ENCODE measurements at places on chromosomes 6 and 20.

DNA sequence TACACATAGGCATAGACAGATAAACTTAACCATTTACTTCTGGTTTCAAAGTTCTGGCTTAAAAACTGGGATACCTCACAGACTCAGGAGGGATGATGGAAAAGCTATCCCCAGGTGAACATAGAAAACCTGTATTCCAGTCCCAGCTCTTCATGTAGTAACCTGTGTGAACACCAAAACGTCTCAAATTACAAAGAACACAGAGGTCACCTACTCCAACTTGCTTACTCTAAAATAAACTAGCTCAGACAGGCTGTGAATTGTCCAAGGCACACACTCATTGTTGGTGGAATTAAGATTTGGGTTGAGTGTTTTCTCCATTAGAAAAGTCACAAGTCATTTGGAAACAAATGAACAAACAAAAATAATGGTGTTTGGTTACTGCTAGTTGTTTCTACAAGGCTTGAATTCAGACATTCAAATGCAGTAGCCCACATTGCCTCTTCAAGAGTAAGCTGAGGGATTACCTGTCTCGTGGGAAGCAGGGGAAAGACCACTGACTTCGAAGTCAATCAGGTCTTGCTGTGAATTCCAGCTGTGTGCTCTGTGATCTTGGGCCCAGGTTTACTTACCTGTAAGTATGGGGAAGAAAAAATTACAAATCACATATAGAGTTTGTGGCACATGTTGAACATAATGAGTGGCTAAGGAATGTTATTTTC, 48.2 kb upstream of the LRRC1 start:
- DNase-seq: no peak

DNA sequence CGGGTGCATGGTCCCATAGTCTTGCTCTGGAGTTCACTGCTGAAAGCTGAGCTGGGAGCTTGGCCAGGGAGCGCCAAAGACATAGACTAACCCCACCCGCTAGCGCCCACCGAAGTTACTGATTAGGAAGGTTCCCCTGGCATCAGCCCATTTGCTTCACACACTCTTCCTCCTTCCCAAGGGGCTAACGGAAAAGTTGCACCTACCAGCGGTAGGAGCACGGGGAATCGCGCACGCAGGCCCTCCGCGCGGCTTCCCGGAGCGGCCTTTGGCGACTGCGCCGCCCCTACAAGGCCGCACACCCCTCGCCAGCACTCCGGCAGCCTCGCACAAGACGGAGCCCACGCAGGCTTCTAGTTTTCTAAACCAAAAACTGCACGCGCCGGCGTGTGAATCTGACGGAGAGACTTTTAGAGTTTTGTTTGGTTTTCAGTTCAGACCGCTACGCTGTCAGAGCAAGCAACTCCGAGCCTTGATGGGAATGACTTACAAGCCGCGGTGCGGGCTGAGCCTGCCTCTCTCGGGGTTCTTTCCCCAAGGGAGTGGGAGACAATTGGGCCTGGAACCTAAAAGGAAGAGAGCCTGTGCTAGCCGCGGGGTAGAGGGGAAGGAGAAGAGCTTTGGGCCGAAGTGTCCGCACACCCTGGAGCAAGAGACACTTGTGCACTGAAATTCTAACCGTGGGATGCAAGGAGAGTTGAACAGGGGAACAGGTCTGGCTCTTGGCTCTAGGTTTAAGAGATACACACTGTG, 891 bp upstream of the POU3F2 start:
- no peak for DNase-seq

GRCh38 chr6:159110013-159110412, 59.2 kb upstream of the FNDC1 start:
- DNase-seq: no peak

DNA sequence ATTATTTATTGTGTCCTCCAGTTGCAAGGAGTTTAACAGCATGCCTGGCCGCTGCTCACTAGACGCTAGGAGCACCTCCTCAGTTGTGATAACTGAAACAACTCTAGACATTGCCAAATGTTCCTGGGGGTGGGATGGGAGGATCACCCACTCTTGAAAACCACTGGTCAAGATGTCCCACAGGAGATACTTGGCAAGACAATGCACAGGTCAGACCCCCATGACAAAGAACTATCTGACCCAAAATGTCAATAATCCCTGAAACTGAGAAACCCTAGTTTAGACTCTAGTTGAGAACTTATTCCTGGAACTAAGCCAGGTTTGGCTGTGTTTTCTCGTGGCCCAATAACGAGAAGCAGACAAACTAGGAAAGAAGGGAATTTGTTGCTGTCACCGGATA, 9.5 kb upstream of the FKBPL start:
- no peak for DNase-seq

GRCh38 chr6:163698086-163698485, 283.6 kb downstream of the QKI start:
- no peak for DNase-seq

- DNase-seq: no peak
Measured at GRCh38 chr6:119586250-119586882, 236.8 kb upstream of the MAN1A1 start.

DNA sequence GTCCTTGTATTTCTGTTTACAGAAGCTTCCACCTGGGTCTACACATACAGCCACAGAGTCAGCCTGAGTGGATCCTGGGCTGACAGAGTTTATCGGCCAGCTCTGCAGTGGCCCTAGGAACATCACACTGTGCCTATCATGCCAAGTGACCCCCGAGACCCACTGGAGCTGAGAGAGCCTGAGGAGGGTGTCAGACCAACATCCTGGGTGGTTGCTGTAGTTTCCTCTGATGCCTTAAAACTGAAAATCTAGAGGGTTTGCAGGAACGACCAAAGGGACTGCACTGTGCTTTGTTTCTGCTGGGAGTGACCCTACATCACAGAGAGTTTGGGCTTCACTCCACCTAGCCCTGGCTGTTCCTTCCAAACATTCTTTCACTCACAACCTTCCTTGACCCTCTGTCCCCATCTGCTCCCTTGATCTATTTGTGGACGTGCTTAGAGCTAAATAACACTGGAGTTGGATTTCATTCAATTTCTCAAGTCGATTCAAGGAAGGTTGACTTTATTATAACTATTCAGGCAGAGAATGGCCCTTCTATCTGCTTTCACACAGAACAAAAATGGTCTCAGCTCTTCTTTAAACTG, 18.1 kb downstream of the MYLK4 start:
- DNase-seq: no peak

- peak; percentile 70 for DNase-seq
Measured at GRCh38 chr6:26240157-26241032, 124.6 kb upstream of the BTN3A2 start.

DNA sequence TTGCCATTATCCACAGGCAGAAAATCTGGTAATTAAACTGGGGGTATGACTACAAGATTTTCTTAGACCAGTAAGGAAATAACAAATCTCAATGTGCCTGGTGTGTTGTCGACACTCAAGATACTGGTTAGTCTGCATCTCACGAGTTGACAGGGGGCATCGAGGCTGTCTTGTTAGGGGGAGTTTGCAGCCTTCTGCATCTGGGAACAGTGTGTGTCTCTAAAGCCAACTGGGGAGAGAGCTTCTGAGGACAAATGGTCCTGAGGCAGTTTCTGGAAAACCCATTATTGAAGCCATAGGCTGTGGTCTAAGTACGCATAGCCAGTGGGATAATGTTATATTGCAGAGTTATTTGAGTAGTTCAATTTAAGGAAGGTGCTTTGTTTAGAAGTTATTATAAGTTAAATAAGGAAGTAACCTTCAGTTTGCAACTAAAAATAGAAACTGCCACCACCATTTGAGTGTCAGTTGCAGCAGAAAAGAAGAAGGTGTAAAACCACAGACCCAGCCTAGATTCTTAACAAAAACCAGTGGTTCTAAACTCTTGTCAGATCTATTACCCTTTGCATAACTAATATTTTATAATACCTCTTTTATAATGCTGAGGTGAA, 15.4 kb upstream of the MAPK13 start:
- peak; percentile 38 for DNase-seq

DNA sequence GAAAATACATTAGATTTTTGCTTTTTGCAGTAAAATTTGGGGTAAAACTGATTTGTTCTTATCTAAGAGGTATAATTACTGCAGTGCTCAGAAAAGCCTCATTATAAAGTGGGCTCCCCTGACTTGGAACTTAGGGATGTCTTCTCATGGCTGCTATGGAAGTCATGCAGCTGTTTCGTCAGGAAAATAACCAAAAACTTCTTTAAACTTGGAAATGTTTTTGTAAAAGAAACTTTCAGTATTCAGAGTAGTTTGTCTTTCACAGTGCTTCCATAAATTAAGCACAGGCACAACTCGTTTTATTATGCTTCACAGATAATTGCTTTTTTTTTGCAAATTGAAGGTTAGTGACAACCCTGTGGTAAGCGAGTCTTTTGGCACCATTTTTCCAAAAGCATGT, 6.8 kb downstream of the MAPK14 start:
- DNase-seq: no peak

- DNase-seq: no peak
Measured at GRCh38 chr6:50978380-50979170, 159.9 kb downstream of the TFAP2B start.

- no peak for DNase-seq
Measured at GRCh38 chr6:112145080-112145573, 57.7 kb downstream of the FAM229B start.

- DNase-seq: no peak
Measured at GRCh38 chr6:127854009-127854408, 46.8 kb downstream of the THEMIS start.

DNA sequence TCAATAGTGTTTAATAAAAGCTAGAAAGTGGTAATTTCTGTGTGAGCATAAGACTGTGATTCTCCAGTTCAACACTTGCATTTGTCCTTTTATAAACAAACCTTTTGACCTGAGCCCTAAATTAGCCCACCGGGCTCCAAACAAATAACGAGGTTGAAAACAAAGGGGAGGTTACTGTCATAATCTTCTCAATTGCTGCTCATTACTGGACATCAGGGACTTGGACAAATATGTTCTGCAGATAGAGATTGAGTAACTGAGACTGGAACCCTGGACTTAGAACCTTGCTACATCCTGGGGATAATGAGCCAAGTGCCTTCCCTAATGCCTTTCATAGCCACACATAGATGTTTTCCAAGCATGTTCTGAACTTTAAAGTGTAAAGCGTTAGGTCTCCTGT, 84.2 kb upstream of the PCSK2 start:
- no peak for DNase-seq

- no peak for DNase-seq
Measured at GRCh38 chr6:18219591-18219990, 44.7 kb downstream of the DEK start.

DNA sequence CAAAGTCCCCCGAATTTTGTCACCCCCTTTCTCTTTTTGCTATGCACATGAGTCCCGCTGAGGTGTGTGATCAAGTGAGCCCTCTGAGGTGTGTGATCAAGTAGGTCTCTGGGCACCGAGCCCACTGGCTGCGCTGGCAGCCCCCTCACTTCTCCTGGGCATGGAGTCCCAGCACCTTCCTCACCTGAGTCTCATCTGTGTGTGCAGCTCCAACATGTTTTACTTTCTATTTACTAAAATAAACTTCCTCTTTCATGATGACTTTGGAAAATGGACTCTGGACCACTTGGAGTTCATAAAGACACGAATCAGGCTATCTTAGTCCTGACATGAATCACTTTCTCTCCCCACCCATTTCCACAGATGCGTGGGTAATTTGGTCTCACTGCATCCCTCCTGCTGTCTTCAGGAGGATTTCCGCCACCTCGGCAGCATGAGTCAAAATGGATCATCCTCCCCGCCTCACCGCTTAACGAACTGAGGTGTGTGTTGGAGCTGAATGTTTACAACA, 39.8 kb downstream of the PRDM1 start:
- no peak for DNase-seq

GRCh38 chr20:49534255-49534712, 33.7 kb downstream of the PTGIS start:
- DNase-seq: peak; percentile 3

DNA sequence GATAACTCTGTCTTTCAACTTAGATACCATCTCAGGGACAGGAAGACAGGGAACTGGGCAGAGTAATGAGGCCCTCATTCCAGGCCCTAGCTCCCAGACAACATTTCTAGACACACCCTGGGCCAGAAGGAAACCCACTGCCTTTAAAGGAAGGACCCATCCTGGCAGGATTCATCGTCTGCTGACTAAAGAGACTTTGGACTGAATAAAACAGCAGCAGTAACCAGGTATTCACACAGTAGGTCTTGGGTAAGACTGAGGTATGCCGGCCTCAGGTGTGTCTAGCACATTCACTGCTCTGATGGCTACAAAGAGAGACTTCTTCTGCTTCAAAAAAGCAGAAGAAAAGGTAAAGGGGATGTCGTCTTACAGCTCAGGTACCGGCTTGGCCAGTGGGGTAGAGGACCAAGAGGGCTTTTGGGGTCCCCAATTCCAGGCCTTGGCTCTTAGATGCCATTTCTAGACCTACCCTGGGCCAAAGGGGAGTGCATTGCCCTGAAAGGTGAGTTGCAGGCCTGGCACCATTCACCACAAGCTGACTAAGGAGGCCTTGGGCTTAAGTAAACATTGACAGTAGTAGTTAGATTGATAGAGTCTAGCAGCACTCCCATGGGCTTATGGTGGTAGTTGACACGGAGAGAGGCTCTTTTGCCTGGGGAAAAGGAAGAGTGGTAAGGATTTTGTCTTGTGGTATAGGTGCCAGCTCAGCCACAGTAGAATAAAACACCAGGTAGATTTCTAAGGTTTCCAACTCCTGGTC, 13.4 kb downstream of the SNX14 start:
- no peak for DNase-seq
